ENCODE measurements at places on chromosomes 16 and 17.

DNA sequence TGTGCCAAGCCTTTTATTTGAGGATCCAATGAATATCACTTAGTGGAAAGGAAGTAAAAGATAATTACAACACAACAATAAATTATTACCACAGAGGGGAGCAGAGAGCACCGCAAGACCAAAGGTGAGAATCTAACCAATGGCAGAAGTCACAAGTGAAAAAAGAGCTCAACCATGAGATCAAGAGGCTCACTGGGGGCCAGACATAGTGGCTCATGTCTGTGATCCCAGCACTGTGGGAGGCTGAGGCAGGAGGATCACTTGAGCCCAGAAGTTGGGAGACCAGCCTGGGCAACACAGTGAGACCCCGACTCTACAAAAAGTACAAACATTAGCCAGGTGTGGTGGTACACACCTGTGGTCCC lies 17.7 kb downstream of the ANKRD11 start:
- no peak for DNase-seq

GRCh38 chr17:80428363-80428762 lies 13.4 kb downstream of the ENDOV start:
- DNase-seq: no peak

DNA sequence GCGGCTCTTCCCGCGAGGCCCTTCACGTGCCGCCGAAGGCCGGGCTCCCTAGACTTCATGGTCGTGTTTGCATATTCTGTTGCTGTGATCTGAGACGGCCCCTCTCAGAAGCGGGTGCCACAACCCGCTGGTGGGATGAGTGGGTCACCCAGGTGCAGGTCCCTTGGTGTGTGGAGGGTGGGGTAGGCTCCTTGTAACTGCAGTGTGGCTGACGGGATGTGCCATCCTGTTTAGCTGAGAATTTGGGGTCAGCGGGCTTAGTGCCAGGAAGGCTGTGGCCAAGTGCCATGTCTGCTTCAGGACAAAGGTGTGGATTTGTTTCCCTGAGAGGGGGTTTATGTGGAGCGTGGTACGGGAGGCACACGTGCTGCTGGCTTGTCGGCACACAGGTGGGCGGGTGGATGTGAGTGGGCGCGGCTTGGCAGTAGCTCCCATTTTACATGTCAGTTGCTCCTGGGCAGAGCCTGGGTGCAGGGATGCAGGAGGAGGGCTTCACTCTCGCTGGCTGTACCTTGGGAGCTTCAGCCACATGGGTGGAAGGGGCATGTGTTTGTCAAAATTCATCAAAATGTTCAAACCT lies 9.2 kb upstream of the WFIKKN1 start:
- DNase-seq: no peak

GRCh38 chr17:1107777-1108477 lies 71.9 kb downstream of the ABR start:
- no peak for DNase-seq

GRCh38 chr17:7475764-7476422 lies 3.5 kb downstream of the ZBTB4 start:
- no peak for DNase-seq

GRCh38 chr16:76222853-76223252 lies 54.3 kb upstream of the CNTNAP4 start:
- DNase-seq: no peak

- DNase-seq: no peak
Observed at GRCh38 chr17:74818291-74818938, 41.3 kb downstream of the GRIN2C start.

DNA sequence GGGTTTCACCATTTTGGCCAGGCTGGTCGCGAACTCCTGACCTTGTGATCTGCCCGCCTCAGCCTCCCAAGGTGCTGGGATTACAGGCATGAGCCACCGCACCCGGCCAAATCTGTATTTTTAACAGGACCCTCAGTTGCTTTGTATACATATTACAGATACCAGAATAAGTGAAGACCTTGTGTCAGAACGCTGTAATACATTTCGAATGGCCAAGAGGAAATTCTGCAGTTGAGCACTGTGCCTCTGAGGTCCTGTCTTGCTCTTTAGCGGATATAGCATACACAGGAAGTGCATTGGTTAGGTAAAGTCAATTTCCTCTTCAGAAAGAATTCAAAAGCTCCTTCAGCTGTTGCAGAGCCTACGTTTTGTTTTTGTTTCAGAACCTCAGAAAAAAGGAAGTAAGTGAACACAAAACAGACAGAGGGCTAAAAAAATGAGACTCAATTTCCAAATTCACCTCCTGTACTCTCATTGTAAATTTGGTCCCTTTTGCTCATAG lies 15.7 kb downstream of the CRLF3 start:
- DNase-seq: peak; percentile 91

GRCh38 chr16:65794973-65795372 lies 571.5 kb upstream of the CDH5 start:
- DNase-seq: no peak

- no peak for DNase-seq
Observed at GRCh38 chr17:17062356-17062755, 20.1 kb downstream of the MPRIP start.

Data from GM12878 (cell line).